Dorsolateral prefrontal cortex (tissue), 122 donors: ENCODE measurements at places on chromosomes 7 and 10. TPM values are rescaled to one million over a fixed set of nuclear protein-coding genes. Genes with fewer than 3 reads are reported as not detected.

DNA sequence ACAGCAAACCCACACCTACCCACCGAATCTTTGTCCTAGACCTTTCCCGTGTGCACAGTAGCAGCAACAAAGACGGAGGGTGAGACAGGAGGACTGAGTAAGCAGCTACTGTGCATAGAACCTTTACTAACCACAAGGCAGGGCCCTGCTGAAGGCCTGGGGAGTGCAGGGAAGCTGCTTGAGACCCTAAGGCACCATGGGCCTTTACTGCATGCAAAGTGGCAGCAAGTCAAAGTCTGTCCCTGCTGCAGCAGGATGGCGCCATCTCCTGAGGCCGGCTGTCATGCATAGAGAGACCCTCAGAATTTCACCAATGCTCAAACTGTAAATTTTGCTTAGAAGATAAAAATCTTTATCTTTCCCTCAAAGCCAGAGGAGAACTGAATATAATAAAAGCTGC is 610.5 kb downstream of the ACTR3B start:
- DNase-seq: no peak

GRCh38 chr7:2044311-2044882 is 188.3 kb downstream of the MAD1L1 start:
- DNase-seq: no peak

- DNase-seq: no peak
Measured at GRCh38 chr10:36650274-36650673, 475.1 kb upstream of the ANKRD30A start.

- DNase-seq: no peak
Measured at GRCh38 chr7:1927937-1928644, 258.0 kb downstream of the ELFN1 start.

- DNase-seq: no peak
Measured at GRCh38 chr7:55157764-55158105, 138.9 kb downstream of the EGFR start.

- no peak for DNase-seq
Measured at GRCh38 chr7:35605760-35606159, 89.2 kb downstream of the HERPUD2 start.

- no peak for DNase-seq
Measured at GRCh38 chr7:142827951-142828500, 26.9 kb upstream of the EPHB6 start.

DNA sequence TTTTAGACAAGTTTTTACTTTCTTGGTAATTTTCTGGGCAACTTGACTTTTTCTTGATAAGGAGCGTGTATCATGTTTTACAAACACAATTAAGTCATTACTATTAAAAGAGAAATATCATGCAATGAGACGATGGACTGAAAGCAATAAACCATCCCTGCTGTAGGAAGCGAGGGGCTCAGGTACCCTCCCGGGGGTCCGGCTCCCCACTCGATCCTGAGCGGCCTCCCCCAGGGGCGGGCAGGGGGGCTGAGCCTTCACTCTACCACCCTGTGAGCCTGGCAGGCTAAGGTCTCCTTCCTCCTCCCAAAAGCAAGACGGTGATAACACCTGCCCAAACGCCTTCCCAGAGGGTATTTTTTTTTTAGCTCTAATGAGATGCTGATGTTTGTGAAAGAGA is 51.8 kb upstream of the ADGRA1 start:
- DNase-seq: no peak

GRCh38 chr10:106941297-106942034 is 223.0 kb downstream of the SORCS1 start:
- DNase-seq: no peak

DNA sequence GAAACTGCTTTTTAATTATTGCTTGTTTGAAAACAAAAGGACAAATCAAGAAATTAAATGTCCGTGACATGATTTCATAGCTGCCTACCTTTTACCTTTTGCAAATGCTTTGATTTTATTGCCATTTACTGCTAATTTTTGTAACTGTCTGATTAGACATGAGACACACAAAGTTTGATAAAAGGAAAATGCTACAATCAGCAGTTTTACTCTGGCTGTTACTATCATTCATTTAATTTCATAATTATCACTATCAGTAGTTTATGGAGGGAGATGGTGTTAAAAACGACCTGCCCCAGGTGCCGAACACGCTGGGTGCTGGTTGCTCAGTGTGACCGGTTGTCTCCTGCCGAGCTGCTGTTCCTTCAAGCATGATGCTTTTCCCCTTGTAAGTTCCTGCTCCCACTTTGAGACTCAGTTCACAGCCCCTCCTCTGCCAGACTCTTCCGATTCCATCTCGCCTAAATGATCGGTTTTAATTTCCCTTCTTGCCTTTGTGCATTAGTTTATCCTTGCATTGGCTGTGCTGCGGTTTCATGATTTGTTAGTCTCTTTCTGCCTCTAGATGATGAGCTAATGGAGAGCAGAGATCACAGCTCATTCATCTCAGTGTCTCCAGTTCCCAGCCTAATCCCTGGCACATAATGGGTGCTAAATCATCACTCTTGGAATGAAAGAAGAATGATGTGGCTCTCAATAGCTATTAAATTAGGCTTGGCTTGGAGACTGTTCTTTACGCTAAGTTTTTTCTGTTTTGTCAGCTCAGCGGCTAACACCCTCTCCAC is 110.6 kb downstream of the PFKFB3 start:
- no peak for DNase-seq

DNA sequence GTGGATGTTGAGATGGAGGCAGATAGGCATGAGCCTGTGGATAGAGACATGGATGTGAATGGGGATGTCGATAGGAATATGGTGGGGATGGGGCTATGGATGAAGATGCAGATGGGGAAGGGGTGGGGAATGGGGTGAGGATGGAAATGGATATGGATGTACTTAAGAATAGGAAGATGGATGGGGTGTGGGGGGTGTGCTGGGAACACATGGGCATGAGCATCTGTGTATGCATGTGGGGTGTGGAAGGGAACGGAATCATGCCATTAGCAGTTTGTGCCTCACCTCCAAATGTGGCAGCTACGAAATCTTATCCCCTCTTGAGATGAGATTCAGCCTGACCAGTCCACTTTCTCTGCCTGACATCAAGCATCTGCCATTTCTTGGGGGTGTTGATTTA is 359.5 kb upstream of the MGMT start:
- DNase-seq: no peak

DNA sequence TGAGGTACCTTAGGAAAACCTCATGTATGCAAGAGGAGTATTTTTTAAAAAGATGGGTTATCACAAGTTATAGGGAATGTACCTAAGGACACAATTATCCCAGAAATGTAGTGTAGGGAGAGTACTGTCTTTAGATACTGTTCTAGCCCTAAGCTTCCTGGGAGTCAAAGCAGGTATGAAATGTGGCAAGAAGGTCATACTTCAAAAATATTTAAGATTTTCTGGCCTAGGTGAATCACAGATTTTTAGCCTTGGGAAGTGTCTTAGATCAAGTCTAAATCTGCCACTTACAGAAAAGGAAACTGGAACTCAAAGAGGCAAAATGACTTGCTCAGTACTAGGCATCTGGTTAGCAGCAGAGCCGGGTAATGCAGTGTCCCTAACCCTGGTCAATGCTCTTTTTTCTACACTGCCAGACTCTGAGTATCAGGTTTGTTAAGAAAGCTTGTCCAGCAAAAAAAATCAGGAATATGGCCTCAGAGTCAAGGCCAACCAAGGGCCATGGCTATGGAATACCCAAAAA is 13.9 kb downstream of the PIK3AP1 start:
- no peak for DNase-seq

- DNase-seq: no peak
Measured at GRCh38 chr7:142997456-142997989, 29.4 kb downstream of the OR9A2 start.

DNA sequence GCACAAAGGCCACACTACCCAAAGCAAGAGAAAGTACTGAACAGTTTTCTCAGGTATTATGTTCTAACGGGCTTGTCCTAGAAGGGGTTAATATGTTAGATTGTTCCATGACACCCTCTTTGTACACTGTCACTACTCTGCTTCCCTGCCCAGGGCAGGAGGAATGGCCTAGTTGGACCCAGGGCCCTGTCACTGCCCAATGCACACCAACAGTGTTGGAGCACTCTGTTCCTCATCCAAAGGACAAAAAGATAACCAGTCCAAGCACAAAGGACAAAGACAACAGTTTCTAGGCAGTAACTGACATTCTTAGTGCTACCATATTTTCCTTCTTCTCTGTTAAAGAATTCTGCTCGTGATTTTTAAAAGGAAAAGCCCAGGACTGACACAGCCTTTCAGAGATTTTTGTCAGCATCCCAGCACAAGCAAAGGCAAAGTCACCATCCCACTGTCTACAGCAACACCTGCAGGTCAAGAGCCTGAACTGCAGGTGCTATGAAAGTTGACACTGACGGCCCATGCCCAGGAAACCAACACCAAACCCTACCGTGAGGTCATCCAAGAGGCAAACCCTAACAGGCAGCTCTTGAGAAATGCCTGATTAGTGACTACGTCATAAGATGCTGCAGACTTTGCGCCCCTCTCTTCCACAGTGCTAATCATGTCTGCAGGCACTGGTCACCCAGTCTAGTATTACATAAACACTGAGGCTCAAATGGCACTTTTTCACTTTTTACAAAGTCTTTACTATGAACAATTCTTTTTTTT is 13.2 kb downstream of the NUDCD3 start:
- DNase-seq: peak; percentile 62

GRCh38 chr7:97005183-97006054 is at the start of gene DLX6:
TSS of gene DLX6 (plus strand) at chr7:97005553. CDS start at chr7:97005978, 425 bp downstream.
- peak; percentile 69 for DNase-seq

- DNase-seq: no peak
Measured at GRCh38 chr7:46321556-46322205, 400.6 kb upstream of the IGFBP3 start.

- no peak for DNase-seq
Measured at GRCh38 chr7:25515633-25516275, 287.5 kb upstream of the NPVF start.

DNA sequence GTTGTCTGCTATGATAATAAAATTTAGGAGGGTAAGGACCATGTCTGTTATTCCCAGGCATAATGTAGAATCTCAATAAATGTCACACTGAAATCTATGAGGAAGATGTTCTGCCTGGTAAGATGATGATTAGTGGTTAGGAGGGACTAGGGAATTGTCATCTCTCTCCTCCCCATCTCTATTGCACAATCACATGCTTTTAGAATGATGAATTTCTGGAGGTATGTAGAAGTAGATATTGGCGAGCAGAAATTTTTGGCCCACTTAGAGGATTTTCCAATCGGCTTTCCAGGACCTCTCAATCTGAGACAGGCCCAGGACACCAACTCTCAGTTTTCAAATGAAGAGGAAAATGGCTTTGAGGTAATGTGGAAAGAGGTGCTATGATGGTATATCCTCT is 2.0 kb upstream of the PITX3 start:
- no peak for DNase-seq

DNA sequence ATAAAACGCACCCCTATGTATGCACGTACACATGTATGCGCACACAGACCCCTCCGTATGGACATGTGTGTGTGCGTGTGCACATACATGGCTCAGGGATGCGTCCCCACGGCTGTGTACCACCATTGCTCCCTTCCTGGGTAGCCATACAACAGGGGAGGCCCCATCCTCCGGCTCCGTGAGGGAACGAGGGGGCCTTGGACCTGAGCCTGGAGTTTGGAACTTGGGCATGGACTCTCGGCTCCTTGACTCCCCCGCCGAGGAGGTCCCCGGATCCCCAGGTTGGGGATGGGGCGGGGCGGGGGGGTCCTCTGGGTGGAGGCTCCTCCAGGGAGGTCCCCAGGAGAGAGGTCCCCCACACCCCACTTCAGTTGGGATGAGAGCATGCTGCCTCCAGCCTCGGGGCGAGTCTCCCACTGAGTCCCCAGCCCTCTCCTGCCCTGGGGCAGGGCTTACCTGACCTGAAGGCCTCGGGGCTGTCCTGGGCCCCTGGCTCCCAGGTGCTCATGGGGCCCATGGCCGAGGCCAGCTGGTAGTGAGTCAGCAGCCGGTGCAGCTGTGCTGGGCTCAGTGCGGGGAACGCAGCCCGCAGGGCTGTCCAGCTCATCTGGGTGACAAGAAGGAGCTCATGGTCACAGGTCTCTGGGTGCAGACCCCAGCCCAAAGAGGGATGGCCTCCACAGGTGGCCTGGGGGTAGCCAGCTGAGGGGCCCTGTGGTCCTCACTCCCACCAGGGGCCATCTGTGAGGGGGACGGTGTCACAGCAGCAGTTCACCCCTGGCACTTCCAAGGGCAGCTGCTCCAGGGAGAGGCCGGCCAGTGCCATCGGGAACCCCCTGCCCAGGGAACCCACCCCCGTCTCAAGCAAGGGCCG is 29.9 kb downstream of the AP5Z1 start:
- DNase-seq: no peak

- no peak for DNase-seq
Measured at GRCh38 chr7:159061674-159062212, 82.9 kb downstream of the VIPR2 start.

DNA sequence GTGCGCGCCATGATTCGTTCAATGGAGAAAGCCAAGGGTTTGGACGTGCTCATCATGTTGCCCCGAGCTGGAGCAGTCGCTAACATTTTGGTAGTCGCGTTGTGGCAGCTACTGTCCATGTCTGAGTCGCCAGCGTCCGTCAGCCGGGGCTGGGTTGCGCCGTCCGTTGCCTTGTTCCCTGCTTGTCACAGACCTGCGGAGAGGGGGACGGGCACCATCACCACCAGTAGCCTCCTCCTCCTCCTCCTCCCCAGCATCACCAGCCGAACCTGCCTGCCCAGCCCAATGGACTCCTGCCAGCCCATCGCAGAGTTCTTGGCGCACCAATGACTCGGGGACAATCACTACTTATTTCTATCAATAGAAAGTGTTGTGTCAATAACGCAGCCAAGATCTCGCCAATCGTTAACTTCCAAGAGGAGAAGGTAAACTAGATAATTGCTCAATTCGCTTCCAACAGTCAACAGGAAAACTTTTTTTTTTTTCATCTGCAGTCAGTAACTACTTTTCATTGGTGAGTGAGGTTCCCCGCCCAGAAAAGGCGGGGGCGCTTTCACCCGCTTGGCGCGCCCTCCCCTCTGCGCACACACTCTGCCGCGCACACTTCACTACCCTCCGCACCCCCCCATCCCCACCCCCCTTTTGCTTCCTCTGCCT is at the start of gene FEZF1:
TSS of gene FEZF1 (minus strand) at position 432 of the 657 bp plus-strand sequence. CDS start at position 119, 313 bp downstream.
- DNase-seq: no peak

- DNase-seq: no peak
Measured at GRCh38 chr10:31318382-31318853, 598 bp upstream of the ZEB1 start.

GRCh38 chr10:31678139-31678536 is 250.5 kb downstream of the ARHGAP12 start:
- DNase-seq: no peak

- DNase-seq: no peak
Measured at GRCh38 chr7:28364082-28364481, 48.2 kb upstream of the CREB5 start.

GRCh38 chr10:95443636-95444035 is 117.5 kb downstream of the SORBS1 start:
- DNase-seq: no peak

- DNase-seq: no peak
Measured at GRCh38 chr10:1685699-1686490, 51.4 kb downstream of the ADARB2 start.

CLRN3 gene
- total RNA-seq: 0.45 TPM

CRPPA gene
- 10.9 TPM for total RNA-seq

NYAP1 gene
- 51.2 TPM for total RNA-seq

PUS7 gene
- total RNA-seq: 14.0 TPM

SLC39A12 gene
- 24.1 TPM for total RNA-seq
